SK-N-SH (cell line): ENCODE measurements at places on chromosomes 6 and 20.

DNA sequence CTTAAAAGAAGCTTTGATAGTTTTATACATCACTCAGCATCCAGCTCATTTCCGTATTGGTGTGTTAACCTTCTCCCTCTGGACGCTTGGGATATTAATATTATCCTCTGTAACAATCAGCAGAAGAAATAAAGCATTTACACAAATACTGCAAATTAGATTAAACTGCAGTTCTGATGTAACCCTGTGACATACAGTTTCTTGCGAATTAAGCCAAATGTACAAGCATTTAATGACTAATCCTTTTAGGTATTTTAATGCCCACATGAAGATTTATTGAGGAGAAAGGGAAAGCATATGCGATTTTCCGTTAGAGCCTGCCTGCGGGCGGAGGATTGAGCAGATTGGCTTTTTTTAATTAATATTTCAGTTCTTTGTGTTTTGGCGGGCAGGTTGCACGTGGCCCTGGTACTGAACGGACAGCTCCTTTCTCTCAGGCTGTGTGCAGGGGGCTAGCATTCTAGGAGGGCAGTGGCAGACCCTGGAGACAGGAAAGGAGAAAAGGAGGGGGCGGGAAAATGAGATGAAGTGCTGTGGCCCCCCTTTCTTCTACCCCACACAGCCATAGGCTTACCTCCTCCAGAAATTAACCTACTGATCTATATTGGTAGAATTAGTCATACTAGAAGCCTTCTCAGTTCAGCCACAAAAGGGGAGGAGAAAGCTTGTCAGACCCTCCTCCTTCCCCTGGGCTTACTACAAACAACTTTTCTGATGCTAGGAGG is 14.1 kb upstream of the TFAP2D start:
- DNase-seq, result no peak

GRCh38 chr20:53595018-53595378 is 1.4 kb upstream of the ZNF217 start:
- DNase-seq, result no peak

GRCh38 chr6:336159-337114 is 44.1 kb downstream of the DUSP22 start:
- no peak for DNase-seq

GRCh38 chr20:34431168-34431567 is 68.1 kb downstream of the ITCH start:
- no peak for DNase-seq

- no peak for DNase-seq
Observed at GRCh38 chr6:136753624-136754023, 38.7 kb downstream of the MAP3K5 start.

- no peak for DNase-seq
Observed at GRCh38 chr6:75393806-75394205, 99.8 kb downstream of the FILIP1 start.

GRCh38 chr6:36272234-36272633 is 2.4 kb downstream of the PNPLA1 start:
- DNase-seq, result no peak

DNA sequence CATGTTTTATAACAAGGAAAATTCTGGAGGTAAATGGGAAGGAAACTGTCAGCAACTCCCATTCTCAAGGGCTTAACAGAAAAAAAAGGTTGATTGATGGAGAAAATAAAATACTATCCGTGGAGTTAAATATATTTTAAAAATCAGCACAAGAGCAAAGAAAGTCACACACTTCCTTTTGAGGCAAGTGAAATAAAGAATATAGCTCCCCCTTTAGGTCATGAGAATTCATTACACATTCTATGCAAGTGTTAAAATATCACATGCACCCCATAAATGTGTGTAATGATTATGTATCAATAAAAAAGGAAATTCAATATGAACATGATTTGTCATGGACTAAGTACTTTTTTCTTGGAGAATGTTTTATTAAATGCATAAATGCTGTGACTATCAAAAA is 349.2 kb downstream of the TPBG start:
- peak; percentile 12 for DNase-seq

- no peak for DNase-seq
Observed at GRCh38 chr6:150749091-150749670, 116.3 kb upstream of the MTHFD1L start.

DNA sequence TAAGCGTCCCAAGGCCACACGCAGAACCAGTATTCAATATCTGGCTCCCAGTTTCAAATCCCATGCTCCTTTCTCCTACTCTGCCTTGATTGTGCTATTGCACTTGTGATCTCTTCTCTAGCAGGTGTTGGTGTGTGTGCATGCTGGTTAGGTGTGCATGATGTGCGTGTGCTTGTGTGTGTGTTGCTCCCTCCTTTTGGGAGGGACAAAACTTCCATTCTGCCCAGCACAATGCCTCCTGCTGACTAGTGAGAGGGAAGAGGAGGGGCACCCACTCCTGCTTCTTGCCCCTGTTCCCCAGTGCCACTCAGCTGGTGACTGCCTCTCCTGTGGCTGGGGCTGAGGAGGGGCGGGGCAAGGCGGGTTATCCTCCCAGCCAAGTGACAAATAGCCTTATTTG is 19.7 kb downstream of the CD40 start:
- DNase-seq, result no peak

GRCh38 chr20:1803061-1803931 is 91.9 kb upstream of the SIRPA start:
- DNase-seq, result peak; percentile 76
